ENCODE measurements at places on chromosomes 6 and 20.

DNA sequence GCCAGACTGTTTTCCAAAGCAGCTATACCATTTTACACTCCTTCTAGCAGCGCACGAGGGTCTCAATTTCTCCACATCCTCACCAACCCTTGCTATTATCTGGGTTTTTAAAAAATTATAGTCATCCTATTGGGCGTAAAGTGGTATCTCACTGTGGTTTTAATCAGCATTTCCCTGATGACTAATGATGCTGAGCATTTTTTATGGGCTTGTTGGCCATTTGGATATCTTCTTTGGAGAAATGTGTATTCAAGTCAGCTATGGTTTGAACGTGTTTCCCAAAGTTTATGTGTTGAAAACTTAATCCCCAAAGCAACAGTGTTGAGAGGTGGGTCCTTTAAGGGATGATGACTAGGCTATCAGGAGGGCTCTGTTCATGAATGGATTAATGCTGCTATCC is 6.7 kb downstream of the MCUR1 start:
- no peak for DNase-seq

DNA sequence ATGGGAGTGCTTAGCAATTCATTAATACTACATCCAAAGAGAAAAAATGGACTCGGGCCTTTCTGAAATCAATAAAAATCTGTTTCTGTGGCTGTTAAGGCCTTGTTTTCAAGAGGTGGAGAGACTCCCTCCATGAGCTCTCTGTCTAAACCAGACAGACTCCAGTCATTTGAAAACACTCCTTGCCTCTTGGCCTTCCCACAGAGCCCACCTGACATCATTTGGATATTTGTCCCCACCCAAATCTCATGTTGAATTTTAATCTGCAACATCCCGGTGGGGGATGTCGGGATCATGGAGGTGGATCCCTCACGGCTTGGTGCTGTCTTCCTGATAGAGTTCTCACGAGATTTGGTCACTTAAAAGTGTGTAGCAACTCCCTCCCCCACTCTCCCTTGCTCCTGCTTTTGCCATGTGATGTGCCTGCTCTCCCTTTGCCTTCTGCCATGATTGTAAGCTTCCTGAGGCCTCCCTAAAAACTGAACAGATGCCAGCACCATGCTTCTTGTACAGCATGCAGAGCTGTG is 226.3 kb downstream of the TBXT start:
- DNase-seq, result no peak

DNA sequence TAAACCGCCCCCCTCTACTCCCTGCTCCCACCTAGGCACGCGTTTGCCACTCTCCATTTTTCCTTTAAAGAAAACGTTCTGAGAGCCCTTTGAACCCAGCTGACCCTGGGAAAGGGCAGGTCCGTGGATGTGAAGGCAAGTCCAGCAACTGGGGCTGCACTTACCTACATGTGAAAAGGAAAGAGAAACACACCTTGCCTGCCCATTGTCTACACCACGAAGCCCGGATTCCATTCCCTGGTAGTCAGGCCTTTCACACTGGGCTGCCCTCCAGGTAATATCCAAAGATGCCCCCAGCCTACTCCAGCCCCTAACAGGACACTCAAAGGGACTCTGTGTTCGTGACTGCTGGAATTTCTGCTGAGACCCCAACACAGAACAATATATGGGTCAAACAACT is 94.4 kb downstream of the CD83 start:
- DNase-seq, result no peak

DNA sequence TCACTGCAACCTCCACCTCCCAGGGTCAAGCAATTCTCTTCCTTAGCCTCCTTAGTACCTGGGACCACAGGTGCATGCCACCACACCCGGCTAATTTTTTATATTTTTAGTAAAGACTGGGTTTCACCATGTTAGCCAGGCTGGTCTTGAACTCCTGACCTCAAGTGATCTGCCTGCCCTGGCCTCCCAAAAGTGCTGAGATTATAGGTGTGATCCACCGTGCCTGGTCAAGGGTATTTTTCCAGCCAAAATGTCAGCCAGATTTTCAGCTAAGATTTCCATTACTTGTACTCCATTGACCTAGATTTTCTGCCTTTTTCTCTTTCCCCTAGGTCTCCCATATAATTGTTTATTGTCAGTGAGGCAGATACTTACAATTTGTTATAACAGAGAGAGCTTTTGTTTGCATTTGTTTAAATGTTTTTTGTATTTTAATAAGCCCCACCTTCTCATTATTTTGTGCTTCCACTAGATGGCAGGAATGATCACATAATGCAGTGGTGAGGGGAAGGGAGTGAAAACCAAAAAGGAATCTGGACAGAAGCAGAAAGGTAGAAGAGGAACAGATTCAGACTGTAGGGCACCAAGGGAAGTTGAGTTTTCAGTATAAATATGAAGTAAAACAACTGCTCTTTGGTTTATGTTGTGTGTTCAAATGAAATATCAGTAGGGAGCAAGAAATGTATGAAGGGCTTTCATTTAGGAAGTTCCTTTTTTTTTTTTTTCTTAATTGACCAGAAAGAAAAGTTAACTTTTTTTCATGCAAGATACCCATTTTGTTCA is 29.7 kb downstream of the RPF2 start:
- DNase-seq, result peak; percentile 6

- DNase-seq, result no peak
Observed at GRCh38 chr6:8277769-8278168, 157.6 kb downstream of the SLC35B3 start.

DNA sequence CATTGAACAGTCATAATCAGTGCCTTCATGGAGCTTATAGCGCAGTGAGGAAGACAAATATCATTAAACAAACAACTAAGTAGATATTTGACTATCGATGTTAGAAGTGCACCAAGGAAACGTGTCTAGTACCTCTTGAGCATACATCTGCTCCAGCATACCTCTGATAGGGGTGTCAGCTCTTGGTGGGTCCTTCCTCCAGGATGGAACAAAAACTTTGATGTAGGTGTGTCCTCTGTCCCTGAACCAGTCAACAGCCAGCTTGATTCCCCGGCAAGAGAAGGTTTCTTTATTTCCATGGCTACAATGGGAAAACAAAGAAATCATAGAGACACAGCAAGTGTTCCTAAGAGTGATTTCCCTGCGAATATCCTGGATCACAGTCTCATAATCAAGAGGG is 23.1 kb downstream of the ZC3H12D start:
- DNase-seq, result no peak
